Right cardiac atrium (tissue), 5 donors: ENCODE measurements at places on chromosomes 7 and 10. TPM values are rescaled to one million over a fixed set of nuclear protein-coding genes. Genes with fewer than 3 reads are reported as not detected.
A peak's percentile ranks its signal among the peaks of the same experiment; 100 is the strongest.

- no peak for DNase-seq
These were observed 32.5 kb downstream of the CDCA7L start for GRCh38 chr7:21912931-21913780.

- DNase-seq = no peak
These were observed 25.6 kb downstream of the CDK1 start for GRCh38 chr10:60803865-60804264.

DNA sequence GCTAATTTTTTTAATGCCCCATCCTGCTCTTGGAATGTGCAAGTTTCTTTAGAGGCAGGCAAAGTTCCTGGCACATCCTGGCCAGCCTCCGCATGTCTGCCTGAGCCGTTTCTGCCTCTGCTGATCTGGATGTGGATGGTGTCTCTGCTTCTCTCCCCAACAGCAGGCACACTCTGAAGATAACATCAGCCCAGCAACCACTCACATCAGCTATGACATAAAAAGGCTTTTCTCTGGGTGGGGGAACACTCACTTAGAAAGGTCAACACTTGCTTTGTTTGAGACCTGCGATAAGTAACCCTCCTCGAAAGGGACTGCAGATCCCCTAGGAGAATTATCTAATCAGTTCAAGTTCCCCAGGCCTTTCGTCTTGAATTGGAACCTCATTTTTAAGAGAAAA is 142.9 kb downstream of the FGFR2 start:
- no peak for DNase-seq

GRCh38 chr10:62250594-62251198 is 17.9 kb downstream of the RTKN2 start:
- no peak for DNase-seq

DNA sequence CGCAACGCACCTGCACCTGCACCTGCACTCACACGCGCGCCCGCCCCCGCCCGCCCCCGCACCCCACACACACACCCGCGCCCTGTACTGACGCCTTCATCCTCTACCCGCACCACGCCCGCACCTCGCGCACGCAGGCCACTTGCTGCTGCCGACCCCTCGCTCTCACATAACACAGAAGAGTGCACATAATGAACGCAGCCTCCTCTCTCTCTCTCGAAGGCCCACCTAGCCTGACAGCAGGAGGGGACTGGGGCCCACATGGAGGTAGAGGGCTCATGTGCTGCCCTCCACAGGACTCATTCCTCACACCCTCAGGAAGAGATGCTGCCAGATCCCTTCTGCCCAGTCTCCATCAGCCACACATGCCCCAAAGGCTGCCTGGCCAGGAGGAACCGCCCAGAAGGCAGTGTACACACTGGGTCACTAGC is 432 bp upstream of the CAMK2B start:
- DNase-seq = no peak

- no peak for DNase-seq
These were observed 10.3 kb downstream of the LRMDA start for GRCh38 chr10:75441682-75442081.

DNA sequence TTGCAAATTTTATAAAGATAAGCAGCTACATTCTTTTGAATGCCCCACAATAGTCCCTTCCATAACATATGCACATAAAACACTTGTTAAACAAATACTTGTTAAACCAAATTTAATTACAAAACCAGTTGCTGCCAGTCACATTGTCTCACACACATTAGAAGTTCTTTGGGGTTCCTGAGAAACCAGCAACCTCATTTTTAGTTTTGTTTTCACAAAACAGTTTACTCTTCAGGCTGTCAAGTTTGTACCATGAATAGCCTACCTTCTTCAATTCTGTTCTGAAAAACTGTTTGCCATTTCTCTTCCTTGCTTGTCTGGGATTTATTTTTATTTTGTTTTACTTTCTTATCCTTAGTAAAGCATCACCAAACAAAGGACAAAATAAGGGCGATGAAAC is 176.5 kb upstream of the PHF14 start:
- DNase-seq = no peak

DNA sequence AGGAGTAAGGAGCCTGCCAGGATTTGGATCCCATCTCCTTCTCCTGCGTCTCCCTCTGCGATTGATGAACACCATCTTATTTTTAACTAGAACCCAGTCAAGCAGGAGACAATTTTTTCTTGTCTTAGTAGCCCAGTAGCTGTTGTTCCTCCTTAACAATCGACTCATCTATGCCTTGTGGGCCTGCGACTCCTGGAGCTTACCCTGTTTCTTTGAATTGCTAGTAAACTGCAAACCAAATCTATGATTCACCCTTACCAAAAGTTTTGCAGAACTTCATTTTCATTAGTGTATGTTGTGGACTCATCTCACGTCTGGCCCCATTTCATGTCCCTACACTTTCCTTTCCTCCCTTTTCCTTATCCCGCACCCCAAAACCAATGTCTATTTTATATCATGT is 37.7 kb downstream of the TRIL start:
- DNase-seq = no peak

- DNase-seq = no peak
These were observed 15.5 kb upstream of the DNAJC12 start for GRCh38 chr10:67853512-67853911.

DNA sequence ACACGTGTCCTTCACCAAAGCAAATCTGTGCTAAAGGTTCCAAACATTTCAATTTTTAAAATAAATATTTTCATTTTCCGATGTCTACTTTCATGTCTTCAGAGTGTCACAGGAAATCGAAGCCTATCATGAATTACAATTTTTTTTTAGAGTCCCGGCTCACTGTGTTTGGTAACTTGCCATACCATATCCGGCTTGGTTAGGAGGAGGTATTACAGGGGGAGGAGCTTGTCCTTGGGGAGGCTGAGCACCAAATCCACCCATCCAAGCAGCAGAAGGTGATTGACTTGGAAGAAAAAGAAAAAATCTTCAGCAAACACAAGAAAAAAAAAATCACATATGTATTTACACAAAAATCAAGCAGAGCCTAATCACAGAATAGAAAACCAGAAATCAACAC is 21.3 kb downstream of the TIAL1 start:
- DNase-seq = no peak

GRCh38 chr10:43816351-43817321 is 168.0 kb upstream of the ZNF32 start:
- peak; percentile 64 for DNase-seq

DNA sequence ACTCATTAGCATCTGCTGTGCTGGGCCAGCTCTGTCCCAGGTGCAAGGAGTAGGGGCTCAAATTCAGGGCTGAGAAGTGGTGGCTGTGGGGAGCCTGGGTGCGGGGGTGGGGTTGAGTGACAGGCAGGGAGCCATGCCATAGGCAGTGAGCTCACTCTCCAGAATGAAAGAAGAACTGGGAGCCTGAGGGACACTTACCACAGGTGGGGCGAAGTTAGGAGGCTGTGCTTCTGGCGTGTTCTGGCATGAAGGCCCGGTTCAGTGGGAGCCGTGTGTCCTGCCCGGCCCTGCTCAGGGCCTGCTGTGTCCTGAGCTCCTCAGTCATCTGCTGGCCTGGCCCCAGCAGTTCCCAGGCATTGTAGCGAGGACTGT is 62.5 kb downstream of the MKI67 start:
- DNase-seq = no peak

GRCh38 chr7:107213193-107213788 is 44.5 kb downstream of the HBP1 start:
- peak; percentile 82 for DNase-seq

GRCh38 chr7:137342265-137342664 is 1.3 kb downstream of the PTN start:
- DNase-seq = no peak

DNA sequence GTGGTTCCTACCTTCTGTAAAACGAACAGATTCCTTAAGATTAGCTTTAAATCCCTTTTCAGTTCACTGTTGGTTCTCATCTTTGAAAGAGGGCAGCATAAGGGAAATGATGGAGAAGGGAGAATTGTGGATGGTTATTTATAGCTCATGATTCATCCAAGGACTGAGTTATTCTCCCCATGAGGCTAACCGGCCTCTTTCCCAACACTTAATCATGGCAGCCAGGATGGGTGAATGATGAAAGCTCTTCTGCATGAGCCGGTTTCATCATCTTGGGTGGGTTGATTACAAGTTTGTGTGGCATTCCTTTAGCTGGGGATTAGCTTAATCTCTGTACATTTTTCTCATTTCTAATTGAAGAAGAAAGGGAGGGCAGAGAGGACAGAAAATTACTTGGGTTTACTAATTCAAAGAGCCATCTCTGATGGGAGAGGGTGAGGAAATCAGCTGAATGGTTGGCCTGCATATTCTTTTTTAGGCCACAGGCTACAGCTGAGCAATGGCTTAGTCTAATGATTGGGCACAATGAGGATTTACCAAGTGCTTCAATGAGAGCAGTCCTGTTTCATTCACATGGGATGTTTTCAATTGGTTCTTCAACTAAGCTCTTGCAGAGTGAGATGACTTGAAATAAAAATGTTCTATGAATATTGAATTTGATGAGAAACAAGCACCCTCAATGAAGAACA is 250.0 kb downstream of the BMPER start:
- peak; percentile 50 for DNase-seq

GRCh38 chr10:12644380-12645144 is 295.2 kb downstream of the CAMK1D start:
- no peak for DNase-seq

- no peak for DNase-seq
These were observed 112.2 kb downstream of the MYO3A start for GRCh38 chr10:26046073-26046700.

DNA sequence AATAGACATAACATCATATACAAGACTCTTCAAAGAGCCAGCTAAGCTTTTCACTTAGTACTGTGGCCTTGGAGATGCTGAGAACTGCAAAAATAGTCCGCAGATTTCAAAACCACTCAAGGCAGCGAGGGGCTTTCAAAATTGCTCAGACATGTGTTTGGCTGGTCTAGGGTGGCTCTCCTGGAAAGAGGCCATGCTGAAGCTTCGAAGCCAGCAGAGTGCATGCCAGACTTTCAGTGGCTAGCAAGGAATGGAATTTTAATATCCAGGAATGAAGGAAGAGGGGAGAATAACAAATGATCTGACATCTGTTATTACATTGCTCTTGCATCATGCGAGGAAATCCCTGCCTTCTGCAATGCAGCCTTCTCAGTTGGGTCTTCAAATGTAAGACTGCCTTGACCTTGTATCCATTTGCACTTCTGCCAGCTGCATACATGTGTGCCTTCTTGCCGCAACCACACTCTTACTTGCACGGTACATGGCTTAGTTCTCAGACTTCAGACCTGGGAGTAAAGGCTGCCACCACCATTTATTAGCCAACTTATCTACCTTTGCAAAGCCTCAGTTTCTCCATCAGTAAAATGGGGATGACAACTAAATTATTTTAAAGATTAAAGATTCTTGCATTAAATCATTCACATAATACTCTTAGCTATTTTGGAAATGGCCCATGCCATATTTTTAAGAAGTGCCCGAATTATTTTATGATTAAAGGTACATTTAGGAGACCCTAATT is 55.9 kb downstream of the ITIH5 start:
- peak; percentile 58 for DNase-seq

DNA sequence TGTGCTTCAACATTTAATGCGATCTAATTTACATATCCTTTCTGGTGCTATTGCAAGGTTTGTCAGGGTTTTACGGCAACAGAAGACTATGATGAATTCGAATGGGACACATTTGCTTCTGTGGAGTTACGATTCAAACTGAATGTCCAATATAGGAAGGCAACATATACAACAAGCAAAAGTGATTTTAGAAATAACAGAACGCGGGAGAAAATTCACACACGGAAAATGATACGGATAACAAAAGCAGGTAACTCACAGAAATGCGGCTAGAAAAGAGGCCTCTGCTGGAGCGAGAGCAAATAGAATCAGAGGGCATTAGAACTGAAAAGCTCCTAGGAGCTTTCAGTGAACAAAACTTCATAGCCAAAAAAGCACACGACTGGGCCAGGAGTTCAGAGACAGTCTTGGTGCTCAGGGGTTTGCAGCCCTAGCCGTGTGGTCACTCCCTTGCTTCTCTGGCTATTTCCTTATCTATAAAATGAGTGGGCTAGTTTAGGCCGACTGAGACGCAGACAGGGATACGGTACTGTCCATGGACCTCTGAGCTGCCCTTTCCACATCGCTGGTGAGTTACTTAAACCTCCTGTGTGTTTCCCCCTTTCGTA is 557 bp upstream of the TAX1BP1 start:
- DNase-seq = no peak

DNA sequence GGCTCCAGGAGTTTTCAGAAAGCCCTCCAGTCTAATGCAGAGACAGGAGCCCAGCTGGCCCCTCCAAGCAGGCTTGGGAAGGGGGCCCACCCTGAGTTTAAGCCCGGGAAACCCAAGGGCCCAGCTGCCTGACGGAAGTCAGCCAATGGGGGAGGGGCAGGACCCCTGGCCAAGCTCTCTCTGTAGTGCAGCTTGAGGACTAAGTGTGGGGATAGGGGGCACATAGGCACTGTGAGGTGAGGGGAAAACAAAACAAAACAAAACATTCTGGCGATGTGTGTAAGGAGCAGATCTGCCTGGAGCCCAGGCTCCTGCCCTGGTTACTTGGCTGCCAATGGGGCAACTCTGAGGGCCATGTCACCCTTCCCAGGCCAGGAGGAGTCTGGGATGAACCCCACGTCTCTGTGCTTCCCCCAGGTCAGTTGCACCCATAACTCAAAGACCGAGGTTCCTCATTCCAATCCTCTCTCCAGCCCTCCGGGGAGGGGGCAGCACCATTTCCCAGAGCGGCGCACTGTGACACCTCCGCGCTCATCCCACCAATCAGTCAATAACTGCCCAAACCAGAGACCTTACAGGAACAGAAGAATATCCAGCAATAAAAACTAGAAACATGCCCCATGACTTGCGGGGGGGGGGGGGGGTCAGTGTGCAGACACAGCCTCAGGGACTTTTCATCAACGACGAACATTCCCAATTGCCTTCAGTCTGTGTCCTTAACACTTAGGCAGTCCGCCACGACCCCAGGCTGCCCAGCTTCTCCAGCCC is 1.7 kb downstream of the CXCL12 start:
- DNase-seq = no peak

DNA sequence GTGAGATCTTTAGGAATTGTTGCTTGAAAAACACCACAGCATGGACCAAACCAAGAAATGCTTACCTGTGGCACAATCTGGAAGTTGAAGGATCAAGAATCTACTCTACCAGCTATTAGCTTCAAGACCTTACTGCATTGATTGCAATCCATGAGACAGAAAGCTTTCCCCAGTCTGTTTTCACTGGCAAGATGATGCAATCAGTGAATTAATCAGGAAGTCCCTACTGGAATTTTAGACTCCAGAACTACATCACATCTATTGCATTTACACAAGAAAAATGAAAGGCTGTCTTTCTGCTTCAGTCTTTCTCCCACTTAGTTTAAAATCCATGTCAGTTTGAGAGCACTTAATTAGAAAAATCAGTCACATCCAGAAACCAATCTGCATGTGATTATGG is 191.7 kb downstream of the TFEC start:
- DNase-seq = no peak

GDF10 gene
- 3.0 TPM for total RNA-seq

CCDC3 gene
- 15.2 TPM for total RNA-seq

FXYD4 gene
- not detected for total RNA-seq

UCN3 gene
- not detected for total RNA-seq

SHLD2 gene
- total RNA-seq = 17.8 TPM

LFNG gene
- total RNA-seq = 6.6 TPM

PNLIPRP3 gene
- total RNA-seq = not detected

ECHDC3 gene
- 67.1 TPM for total RNA-seq

TWIST1 gene
- 4.4 TPM for total RNA-seq

LRRD1 gene
- total RNA-seq = 0.17 TPM

SLC13A1 gene
- not detected for total RNA-seq

GRID1 gene
- 1.8 TPM for total RNA-seq

LUC7L2 gene
- 56.5 TPM for total RNA-seq

PKD1L1 gene
- 0.82 TPM for total RNA-seq

ERV3-1 gene
- total RNA-seq = 11.8 TPM

PANK1 gene
- total RNA-seq = 7.9 TPM

FKBP6 gene
- total RNA-seq = not detected

YAE1 gene
- 21.4 TPM for total RNA-seq

STYXL1 gene
- total RNA-seq = 15.4 TPM
